H1 (cell line): ENCODE measurements at places on chromosomes 13 and 19. TPM values are rescaled to one million over a fixed set of nuclear protein-coding genes. Genes with fewer than 3 reads are reported as not detected.
A peak's percentile ranks its signal among the peaks of the same experiment; 100 is the strongest.

DNA sequence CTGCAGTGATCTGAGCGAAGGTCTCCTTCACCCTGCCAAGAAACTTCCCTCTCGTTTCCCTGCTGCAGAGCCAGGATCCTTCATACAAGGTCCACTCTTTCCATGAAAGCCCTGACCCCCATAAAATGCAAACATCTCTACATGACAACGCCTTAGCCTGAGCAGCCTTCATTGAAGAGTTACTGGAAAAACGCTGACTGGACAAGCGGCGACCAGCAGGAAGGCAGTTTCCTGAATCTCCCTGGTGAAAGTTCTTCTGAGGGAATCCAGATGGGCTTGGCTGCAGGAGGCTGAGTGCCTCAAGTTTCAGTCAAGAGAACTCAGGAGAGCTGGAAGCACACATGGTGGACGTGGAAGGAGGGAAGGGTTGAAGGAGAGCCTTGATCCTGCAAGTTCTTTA, 17.7 kb downstream of the GSX1 start:
- DNase-seq: no peak

DYRK1B gene
- 6.9 and 13.6 TPM in 2 replicates for polyA plus RNA-seq

SMIM44 gene
- polyA plus RNA-seq: not detected in 2 replicates

VSTM2B gene
- 0.82 and 1.6 TPM in 2 replicates for polyA plus RNA-seq

DNA sequence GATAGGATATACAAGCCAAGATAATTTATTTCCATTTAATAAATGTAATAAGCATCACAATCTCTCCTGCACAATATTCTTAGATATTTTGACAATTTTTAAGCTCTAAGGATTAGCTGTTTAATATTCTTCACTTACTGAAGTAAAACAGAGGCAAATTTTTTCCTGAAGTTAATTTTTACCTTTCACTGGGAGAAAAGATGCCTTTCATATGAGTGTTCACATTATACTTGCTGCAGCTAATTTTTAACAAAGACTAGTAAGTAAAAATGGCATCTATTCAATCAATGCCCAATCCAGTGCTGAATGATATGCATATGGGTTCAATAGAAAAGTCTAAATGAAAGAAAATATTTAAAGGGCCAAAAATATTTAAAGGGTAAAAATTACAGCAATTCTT, 377.2 kb upstream of the GPC6 start:
- no peak for DNase-seq

DNA sequence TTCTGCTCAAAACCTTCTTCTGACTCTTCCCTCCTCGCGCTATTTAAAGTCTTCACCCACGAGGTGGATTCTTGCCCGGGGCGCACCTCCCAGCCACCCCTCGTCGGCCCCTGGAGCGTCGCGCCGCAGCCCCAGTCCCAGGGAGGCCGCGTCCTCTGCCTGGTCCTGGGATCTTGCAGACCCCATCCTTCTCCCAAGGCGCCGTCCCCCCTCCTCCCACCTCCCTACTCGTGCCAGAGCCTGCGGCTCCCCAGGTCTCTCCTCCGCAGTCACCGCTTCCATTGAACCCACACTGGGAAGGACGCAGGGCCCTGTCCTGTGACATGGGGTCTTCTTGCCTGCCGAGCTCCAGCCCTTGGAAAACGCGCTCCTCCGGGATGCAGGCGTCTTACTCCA, 486 bp downstream of the ZNF808 start:
- peak; percentile 52 for DNase-seq

DNA sequence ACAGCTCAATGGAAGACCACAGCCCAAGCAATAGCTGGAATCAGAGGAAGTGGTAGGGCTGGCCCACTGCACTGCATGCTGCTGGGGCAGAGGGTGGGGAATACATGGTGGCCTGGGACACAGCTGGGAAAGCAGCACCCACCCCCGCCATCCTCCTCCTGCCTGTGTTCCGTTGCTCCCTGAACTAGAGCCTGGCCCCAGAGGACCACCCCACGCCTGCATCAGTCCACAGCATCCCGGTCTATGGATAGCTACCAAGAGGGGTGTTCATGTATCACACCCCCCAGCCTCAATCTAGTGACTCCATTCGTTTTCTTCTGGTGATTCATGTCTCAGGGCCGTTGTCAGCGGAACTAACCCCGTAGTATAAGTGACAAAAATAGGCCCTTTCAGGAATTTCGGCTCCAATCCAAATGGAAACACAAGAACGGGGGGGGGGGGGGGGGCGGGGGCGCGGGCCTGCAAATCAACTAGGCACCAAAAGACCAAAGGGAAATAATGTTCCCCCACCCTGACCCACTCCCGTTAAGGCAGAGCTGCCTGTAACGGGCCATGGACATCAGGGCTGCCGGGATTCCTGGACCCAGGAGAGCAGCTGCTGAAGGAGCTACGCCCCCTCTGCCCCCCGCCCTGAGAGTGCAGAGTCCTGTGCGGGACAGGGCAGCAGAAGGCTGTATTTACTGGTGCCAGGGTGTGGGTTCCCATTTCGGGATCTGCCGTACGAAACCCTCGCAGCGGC, 18.9 kb upstream of the EPHX3 start:
- DNase-seq: no peak

DNA sequence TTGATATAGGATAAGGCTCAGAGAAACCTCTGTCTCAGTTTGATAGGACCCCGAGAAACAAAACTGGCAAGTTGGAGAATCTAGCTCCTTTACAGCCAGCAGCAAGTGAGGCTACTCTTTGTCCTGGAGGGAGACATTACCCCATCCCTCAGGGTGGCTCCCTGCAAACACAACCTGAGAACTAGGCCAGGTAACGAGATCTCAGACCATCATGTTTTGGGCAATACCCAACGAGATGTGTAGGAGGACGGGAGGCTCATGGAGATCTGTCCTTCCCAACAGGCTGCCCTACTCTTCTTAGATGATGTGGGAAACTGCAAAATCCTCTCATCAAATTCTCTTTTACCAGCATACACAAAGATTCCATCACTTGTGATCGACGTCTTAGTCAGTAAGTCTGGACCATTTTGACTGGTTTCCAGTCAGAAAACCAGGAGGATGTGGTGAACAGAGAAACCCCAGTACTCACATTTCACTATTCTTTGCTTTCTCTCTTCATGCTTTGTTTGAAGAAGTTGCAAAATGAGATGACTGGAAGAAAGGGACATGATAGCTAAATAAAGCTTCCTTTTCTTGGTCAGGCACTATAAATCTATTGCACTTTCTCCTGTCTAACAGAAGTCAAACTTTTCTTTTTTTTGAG, 6.0 kb upstream of the CTU1 start:
- DNase-seq: no peak

F7 gene
- 0.85 and 0.98 TPM in 2 replicates for polyA plus RNA-seq

FXYD5 gene
- polyA plus RNA-seq: 167 and 191 TPM in 2 replicates

GRCh38 chr19:11265177-11265784, 3.0 kb upstream of the DOCK6 start:
- no peak for DNase-seq

GRCh38 chr19:55473225-55474012, 3.0 kb upstream of the ZNF628 start:
- no peak for DNase-seq

GRCh38 chr19:5996623-5997320, 18.8 kb upstream of the RANBP3 start:
- DNase-seq: no peak

CATSPERD gene
- polyA plus RNA-seq: 0.12 TPM in 1 of 2 replicates, not detected in the other

CYP4F11 gene
- not detected in 2 replicates for polyA plus RNA-seq

ZFP82 gene
- polyA plus RNA-seq: 2.7 and 4.8 TPM in 2 replicates

ZNF471 gene
- polyA plus RNA-seq: 0.46 and 0.73 TPM in 2 replicates

GRCh38 chr19:46596008-46596407, 5.1 kb upstream of the CALM3 start:
- DNase-seq: no peak

GRCh38 chr19:45103508-45104319, 10.7 kb downstream of the PPP1R37 start:
- DNase-seq: no peak

DNA sequence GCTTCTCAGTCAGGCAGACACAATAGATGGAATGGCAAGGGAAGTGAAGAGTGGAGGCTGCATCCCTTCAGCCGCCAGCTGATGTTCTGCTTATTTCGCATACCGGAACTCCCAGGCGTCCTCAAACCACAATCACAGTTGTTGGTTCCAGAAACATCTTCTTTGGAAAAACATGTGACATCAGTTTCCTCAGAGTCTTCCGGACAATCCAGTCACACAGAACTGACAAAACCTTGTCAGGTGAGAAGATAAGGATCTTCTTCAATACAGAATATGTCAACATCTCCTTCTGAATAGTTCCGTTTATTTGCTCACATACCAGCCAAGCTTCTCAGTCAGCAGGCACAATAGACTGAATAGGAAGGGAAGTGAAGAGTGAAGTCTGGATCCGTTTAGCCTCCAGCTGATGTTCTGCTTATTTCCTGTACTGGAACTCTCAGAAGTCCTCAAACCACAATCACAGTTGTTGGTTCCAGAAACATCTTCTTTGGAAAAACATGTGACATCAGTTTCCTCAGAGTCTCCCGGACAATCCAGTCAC, 45.1 kb upstream of the CEACAM21 start:
- DNase-seq: no peak

MBD3L2 gene
- polyA plus RNA-seq: not detected in 2 replicates

DNA sequence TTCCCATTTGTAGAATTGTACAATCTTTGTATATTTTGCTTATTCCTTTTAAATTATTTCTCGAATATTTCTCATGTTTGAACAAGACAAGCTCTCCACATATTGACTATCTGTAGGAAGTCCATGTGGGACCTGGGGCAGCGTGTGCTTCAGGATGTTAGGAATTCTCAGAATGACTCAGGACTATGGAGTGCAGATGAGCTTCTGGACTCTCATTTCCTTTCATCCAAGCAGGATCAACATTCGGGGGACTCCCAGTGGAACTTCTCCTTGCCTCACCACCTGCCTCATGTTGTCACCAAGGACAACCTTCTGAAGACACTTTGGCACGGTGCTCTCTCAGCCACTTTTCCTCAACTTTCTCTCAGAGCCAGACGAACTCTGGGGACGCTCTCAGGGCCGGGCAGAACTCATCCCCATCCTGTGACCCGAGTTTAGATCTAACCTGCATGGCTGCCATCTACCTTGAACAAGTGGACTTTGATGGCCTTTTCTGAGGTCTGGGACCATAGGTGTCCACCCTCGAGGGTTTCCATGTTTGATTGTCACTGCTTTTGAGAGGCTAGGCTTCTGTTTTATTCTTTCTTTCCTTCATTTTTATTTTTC, 441.7 kb downstream of the IRS2 start:
- no peak for DNase-seq

ZNF154 gene
- polyA plus RNA-seq: 4.8 and 5.3 TPM in 2 replicates
